ENCODE measurements at places on chromosomes 3 and 15.

- no peak for DNase-seq
- no peaks in the 10 kb centered on the region for H3K36me3 ChIP-seq
These were observed 81.8 kb downstream of the HMG20A start for GRCh38 chr15:77502379-77503095.

- H3K27me3 ChIP-seq: peaks cover 43% of the 10 kb centered on the region
- H3K36me3 ChIP-seq: no peaks in the 10 kb centered on the region
- H3K4me1 ChIP-seq: peaks cover 19% of the 10 kb centered on the region
- H3K27ac ChIP-seq: no peak overlapping the region
These were observed 124.6 kb upstream of the IQSEC1 start for GRCh38 chr3:13197795-13198194.

DNA sequence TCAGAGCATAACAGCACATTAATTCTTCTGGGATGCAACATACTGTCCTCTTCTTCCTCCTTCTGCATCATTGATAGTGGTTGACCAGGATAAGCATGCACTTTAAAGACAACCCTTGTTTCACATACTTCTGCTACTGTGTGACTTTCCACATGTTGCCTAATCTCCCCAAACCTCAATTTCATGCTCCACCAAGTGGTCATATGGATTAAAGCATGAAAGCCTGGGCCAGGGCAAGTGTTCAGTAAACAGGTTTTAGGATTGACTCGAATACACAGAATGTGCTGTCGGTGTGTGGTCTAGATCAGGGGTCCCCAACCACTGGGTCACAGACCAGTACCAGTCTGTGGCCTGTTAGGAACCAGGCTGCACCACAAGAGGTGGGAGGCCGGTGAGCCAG, 22.5 kb upstream of the BFSP2 start:
- no peaks in the 10 kb centered on the region for H3K4me1 ChIP-seq
- H3K4me3 ChIP-seq: no peak overlapping the region
- no peaks in the 10 kb centered on the region for H3K27me3 ChIP-seq
- H3K27ac ChIP-seq: no peak overlapping the region

DNA sequence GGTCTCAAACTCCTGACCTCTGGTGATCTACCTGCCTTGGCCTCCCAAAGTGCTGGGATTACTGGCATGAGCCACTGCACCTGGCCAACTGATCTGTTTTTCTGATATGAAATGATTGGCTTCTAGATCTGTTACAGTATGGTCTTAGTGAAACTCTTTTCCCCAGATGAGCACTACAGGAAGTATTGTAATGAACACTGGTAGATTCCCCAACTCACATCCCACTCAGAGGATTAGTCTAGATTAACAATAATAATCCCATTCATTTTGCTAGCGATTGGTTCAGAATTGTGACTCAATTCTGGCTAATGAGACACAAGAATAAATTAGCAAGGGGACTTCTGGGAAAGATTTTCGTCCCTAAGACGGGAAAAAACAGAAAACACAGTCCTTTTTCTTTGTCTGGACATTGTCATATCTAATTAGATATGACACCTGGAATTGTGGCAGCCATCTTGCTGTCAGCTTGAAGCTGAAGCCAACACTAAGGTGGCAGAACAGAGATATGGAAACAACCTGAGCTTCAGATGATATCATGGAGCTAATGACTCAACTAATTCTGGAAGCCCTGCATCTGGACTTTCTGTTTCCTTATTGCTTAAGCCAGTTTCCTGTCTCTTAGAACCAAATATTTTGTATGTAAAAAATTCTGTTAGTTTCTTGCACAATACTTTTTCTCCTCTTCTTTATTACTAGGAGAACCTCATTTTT, 17.4 kb upstream of the NPTN start:
- H3K4me1 ChIP-seq: peaks cover 9% of the 10 kb centered on the region
- H3K36me3 ChIP-seq: no peaks in the 10 kb centered on the region
- DNase-seq: no peak

GRCh38 chr3:124007186-124007585, 15.3 kb upstream of the ROPN1 start:
- peaks cover 55% of the 10 kb centered on the region for H3K27me3 ChIP-seq
- no peak for DNase-seq
- H3K36me3 ChIP-seq: no peaks in the 10 kb centered on the region
- H3K4me3 ChIP-seq: no peak overlapping the region
- no peaks in the 10 kb centered on the region for H3K4me1 ChIP-seq

- H3K27ac ChIP-seq: no peak overlapping the region
- H3K4me3 ChIP-seq: no peak overlapping the region
- no peaks in the 10 kb centered on the region for H3K4me1 ChIP-seq
- no peaks in the 10 kb centered on the region for H3K36me3 ChIP-seq
These were observed 146.1 kb upstream of the TPM1 start for GRCh38 chr15:62896380-62896866.

GRCh38 chr15:35705884-35706585, 160.1 kb upstream of the DPH6 start:
- H3K27me3 ChIP-seq: no peaks in the 10 kb centered on the region
- H3K4me3 ChIP-seq: no peak overlapping the region
- no peaks in the 10 kb centered on the region for H3K36me3 ChIP-seq
- no peak overlapping the region for H3K27ac ChIP-seq
- H3K4me1 ChIP-seq: no peaks in the 10 kb centered on the region
- DNase-seq: no peak

DNA sequence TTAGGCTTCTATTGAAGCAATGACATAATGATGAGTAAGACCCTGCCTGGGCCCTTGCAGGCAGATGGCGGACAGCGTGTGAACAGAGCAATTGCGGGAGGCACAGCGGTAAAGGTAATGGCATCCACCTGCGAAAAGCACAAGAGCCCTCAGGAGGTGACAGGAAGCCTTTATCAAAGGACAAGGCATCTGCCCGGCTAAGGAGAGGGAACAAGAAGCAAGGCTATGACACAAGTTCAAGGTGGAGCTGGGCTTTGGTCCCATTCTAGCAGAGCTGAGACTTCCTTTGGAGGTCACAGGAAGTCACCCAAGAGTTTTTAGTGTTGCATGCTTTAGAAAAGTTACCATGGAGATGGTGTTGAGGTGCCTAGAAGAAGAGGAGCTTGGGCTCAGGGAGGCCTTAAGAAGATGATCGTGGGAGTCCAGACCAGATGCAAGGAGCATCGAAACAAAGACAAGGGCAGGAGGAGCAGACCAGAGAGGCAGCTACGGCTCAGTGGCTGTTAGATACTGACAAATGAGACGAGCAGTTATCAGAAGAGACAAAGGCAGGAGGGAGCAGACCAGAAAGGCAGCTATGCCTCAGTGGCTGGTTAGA, 34.5 kb downstream of the OSBPL10 start:
- peaks cover 11% of the 10 kb centered on the region for H3K27me3 ChIP-seq
- H3K4me3 ChIP-seq: no peak overlapping the region
- no peak overlapping the region for H3K27ac ChIP-seq
- no peak for DNase-seq
- no peaks in the 10 kb centered on the region for H3K4me1 ChIP-seq
- no peaks in the 10 kb centered on the region for H3K36me3 ChIP-seq

GRCh38 chr15:101177866-101178265, 74.0 kb downstream of the CHSY1 start:
- no peaks in the 10 kb centered on the region for H3K27me3 ChIP-seq
- H3K27ac ChIP-seq: no peak overlapping the region
- peaks cover 61% of the 10 kb centered on the region for H3K36me3 ChIP-seq
- no peak for DNase-seq
- no peak overlapping the region for H3K4me3 ChIP-seq

DNA sequence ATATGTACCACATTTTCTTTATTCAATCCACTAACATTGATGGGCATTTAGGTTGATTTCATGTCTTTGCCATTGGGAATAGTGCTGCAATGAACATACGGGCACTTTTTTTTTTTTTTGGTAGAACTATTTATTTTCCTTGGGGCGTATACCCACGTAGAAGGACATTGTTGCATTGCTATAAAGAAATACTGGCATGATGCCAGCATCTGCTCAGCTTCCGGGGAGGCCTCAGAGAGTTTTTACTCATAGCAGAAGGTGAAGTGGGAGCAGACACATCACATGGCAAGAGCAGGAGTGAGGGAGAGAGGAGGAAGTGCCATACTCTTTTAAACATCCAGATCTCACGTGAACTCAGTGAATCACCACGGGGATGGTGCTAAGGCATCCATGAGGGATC, 197.0 kb downstream of the SQOR start:
- H3K27me3 ChIP-seq: no peaks in the 10 kb centered on the region
- no peak overlapping the region for H3K27ac ChIP-seq
- DNase-seq: no peak
- H3K4me3 ChIP-seq: no peak overlapping the region
- no peaks in the 10 kb centered on the region for H3K36me3 ChIP-seq

- H3K27me3 ChIP-seq: no peaks in the 10 kb centered on the region
- H3K4me3 ChIP-seq: no peak overlapping the region
These were observed 129.0 kb upstream of the ARHGEF3 start for GRCh38 chr3:56930706-56931105.

DNA sequence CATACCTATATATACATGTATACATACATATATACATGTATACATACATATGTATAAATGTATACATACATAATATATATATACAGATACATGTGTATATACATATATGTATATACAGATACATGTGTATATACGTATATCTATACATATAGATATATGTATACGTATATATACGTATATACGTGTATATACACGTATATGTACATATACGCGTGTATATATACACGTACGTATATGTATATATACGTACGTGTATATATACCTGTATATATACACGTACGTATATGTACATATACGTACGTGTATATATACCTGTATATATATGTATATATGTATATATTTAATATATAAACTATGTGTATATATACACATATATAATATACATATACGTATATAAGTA, 955.2 kb downstream of the AGBL1 start:
- H3K36me3 ChIP-seq: no peaks in the 10 kb centered on the region
- no peak overlapping the region for H3K27ac ChIP-seq
- DNase-seq: no peak

- peaks cover 53% of the 10 kb centered on the region for H3K27me3 ChIP-seq
- H3K27ac ChIP-seq: no peak overlapping the region
- H3K4me3 ChIP-seq: no peak overlapping the region
- H3K36me3 ChIP-seq: no peaks in the 10 kb centered on the region
These were observed 122.0 kb upstream of the ALDH1A3 start for GRCh38 chr15:100757661-100758060.
